ENCODE measurements at places on chromosomes 1 and 21.

- DNase-seq: no peak
Observed at GRCh38 chr1:58857680-58858673, 74.1 kb upstream of the JUN start.

- DNase-seq: no peak
Observed at GRCh38 chr1:67609577-67610341, 75.2 kb upstream of the GADD45A start.

GRCh38 chr21:29174607-29175013 is 44.2 kb downstream of the MAP3K7CL start:
- DNase-seq: no peak

DNA sequence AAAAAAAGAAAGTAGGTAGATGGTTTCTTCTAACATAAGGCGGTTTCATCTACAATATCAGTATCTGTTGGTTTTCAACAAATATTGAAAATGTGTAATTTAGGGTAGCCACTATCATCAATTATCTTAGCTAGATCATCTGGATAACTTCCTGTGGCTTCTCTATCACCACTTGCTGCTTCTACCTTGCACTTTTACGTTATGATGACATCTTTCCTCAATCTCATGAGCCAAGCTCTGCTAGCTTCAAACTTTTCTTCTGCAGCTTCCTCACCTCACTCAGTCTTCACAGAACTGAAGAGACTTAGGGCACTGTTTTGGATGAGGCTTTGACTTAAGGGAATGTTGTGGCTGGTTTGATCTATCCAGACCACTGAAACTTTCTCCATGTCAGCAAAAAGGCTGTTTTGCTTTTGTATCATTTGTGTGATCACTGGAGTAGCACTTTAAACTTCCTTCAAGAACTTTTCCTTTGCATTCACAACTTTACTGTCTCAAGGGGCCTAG is 144.9 kb upstream of the HP1BP3 start:
- no peak for DNase-seq

GRCh38 chr1:74431531-74431930 is 80.9 kb downstream of the LRRC53 start:
- DNase-seq: no peak

GRCh38 chr1:74693473-74693872 is 19.9 kb upstream of the ERICH3 start:
- no peak for DNase-seq

GRCh38 chr1:185646202-185646683 is 87.9 kb upstream of the HMCN1 start:
- no peak for DNase-seq

- DNase-seq: no peak
Observed at GRCh38 chr1:5566924-5567323, 425.3 kb downstream of the NPHP4 start.

DNA sequence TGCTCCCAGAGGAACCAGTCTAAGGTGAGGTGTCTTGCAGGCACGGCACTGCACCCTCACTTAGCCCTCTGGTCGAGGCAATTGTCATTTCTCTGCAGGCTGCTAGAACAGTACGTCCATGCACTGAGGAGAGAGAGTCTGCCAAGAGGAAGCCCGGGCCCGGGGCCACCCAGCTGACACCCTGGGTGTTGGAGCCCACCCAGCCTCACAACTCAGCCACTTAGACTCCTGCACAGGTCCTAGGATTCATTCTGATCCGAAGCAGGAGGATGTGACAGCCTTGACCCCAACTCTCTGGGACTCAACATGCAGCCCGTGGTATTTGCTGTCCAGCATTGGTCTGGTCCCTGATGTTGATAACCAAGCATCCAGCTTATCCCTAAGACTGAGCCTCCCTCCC is 111.9 kb downstream of the ADSS2 start:
- DNase-seq: no peak

GRCh38 chr1:201349092-201349491 is 28.4 kb downstream of the TNNT2 start:
- no peak for DNase-seq

DNA sequence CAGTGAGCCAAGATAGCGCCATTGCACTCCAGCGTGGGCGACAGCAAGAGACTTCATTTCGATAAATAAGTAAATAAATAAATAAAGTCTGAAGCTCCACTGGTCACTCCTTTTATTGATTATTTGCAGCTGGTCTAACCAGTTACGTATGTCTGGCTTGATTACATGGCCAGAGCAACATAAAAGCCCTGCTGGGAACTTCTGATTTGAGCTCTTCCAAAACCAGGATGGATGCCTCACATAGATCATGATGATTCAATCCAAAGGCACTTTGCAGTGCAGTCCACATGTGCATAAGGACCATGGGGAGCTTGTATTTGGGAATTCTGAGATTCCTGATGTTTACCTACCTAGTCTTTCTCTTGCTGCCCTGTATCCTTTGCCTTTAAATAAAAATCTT is 24.0 kb downstream of the NSUN4 start:
- no peak for DNase-seq

DNA sequence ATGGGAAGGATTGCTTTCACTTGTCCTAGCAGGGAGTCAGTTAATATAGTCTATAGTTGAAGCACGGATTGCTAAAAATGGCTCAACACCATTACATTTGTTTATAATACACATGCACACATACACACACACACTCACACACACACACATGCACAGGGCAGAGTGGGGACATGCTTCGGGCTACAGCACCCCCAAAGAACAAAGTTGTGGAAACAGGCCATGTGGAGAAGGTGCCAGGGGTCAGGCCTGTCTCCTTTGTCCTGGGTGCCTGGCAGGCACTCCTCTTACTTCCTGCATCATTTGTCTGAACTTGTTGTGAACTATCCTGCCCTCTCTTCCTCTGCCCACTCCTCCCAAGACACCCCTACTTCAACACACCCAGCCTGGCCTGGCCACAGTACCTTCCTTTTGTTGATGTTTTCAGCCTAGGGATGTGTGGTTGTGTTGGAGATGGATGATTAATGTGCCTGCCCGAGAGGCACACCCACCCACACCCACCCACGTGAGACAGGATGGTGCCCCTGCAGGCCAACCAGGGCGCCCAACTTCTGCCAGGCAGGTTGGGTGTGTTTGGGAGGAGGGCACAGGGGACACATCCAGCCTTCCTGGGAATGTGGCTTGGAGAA is 17.5 kb downstream of the RASSF5 start:
- no peak for DNase-seq

DNA sequence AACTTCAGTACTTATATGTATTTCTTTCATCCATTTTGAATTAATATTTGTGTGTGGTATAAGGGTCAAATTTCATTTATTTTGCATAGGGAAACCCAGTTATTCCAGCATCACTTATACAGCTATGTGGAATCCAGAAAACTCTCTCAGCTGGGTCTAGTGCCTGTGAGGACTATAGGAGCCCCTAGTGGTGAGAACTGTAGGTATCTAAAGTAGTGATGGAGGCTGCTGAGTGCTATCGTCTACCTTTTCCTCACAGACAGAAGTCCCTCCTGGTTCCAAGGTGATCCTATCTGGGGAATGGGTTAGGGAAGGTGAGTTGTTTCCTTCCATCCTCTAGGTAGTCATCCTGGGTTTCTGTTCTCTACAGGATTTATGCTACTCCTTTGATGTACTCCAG is 352.0 kb upstream of the C1orf87 start:
- DNase-seq: no peak

DNA sequence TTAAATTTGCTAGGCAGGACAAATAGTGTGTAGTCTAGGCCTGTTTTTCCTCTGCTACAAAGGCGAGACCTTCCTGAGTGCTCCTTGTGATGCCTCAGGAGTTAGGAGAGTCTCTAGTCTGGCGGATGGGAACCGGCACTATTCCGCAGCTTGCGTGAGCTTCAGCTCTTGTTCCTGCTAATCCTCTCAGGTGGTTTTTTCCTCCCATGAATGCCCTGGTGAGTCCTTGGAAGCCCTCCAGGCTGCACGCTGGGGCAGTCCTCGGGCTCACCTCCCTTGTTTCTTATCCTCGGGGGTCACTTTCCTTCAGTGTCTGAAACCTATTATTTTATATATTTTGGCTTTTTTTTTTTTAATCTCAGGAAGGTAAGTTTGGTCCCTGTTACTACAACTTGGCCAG is 28.2 kb downstream of the UTS2 start:
- DNase-seq: no peak

DNA sequence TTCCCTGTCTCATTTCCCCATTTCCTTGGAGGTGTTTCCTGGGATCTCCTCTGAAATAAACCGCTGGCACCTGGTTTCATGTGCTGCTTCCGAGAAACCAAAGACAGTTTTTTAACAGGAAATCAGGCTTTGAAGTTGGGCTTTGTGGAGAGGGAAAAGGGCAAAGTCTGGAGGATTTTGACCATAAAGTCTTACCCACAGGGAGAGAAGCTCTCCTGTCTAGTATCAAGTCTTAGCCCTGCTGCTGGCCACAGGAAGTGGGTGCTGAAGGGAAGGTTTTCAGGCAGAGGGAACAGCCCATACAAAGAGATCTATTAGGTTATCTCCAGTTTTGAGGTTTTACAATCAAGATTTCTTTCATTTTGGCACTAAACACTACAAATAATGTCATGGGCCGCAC is 29.3 kb downstream of the SLC5A9 start:
- no peak for DNase-seq

- no peak for DNase-seq
Observed at GRCh38 chr1:5746611-5747425, 245.4 kb downstream of the NPHP4 start.

- no peak for DNase-seq
Observed at GRCh38 chr1:162360874-162361260, 15.8 kb downstream of the SPATA46 start.

DNA sequence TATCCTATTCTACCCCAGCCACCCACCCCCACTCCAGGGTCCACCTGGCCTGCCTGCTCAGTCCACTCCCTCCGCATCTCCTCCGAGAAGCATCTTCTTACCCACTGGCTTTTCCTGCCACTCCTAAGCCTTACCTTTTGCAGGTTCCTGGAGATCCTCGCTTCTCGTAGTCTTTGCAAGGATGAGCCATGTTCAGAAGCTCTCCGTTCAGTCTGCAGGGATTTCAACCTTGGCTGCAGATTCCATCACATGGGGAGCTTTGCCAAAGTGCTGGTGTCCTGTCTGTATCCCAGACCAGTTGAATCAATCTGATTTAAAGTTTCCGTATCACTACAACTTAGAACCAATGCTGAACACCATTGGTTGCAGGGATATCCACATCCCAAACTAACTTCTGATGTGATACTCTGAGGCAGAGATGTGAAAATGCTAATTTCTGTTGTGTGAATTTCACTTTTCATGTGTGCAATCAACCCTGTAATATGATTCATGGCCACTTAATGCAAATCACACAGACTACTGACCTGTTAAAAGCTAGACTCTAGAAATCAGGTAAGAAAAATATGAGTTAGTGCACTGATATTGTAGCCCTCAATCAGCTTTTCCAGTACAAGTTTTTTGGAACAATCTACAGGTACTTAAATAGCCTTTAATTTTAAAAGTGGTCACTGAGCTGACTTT is 61.9 kb downstream of the CAPN2 start:
- no peak for DNase-seq

DNA sequence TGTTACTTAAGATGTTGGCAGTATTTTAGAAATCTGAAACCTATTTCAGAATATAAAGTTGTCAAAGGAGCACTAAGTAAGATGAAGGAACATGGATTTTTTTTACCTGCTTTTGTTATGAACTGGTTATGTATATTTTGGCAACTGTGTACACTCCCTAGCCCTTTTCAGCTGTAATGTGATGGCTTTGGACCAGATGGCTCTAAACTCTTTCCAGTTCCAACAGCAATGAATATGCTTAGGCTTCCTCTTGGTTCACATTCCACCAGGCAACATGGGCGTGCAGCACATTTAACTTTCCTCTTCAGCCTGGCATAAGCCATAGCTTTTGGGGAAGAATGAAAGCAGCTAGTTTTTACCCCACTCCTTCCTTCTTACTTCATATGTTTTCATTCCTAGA is 95.6 kb upstream of the ADAMTS5 start:
- no peak for DNase-seq

GRCh38 chr1:89087241-89087640 is 22.2 kb upstream of the GBP1 start:
- DNase-seq: no peak

GRCh38 chr1:60173729-60174505 is 100.3 kb upstream of the C1orf87 start:
- DNase-seq: no peak

DNA sequence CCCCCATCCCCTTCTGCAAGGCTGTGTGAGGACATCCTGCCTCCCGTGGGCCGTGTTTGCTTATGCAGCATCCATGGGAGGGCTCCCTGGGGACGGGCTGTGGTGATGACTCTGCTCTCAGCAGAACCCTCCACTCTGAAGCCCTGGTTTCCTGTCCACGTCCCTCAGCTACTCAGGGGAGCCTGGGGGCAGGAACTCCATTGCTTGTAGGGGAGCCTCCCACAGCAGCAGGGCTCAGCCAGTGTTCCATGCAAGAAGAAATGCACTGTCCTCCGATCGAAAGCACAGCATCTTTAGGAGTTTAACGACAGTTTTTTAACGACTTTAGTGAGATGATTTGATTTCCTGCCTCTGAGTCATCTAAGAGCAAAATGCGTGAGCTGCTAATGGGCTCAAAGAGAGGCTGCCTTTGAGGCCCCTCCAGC is 8.3 kb upstream of the KCNAB2 start:
- no peak for DNase-seq

DNA sequence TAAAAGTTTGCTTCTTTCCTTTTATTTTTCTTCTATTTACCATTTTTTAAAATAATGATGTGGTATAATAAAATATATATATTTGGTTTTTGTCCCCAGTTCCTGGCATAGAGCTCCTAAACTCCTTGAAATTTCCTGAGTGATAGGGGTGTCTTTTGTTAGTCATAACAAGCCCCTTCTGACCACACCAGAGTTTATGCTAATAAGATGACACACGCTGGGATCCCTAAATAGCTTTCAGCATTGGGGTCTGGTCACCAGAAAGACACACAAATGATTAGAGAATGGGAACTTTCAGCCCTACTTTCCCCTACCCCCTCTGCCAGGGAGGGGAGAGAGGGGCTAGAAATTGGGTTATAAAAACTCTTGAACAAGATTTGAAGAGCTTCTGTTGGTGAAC is 56.2 kb downstream of the COL24A1 start:
- DNase-seq: no peak

GRCh38 chr1:220093361-220094015 is 444 bp upstream of the IARS2 start:
- no peak for DNase-seq

DNA sequence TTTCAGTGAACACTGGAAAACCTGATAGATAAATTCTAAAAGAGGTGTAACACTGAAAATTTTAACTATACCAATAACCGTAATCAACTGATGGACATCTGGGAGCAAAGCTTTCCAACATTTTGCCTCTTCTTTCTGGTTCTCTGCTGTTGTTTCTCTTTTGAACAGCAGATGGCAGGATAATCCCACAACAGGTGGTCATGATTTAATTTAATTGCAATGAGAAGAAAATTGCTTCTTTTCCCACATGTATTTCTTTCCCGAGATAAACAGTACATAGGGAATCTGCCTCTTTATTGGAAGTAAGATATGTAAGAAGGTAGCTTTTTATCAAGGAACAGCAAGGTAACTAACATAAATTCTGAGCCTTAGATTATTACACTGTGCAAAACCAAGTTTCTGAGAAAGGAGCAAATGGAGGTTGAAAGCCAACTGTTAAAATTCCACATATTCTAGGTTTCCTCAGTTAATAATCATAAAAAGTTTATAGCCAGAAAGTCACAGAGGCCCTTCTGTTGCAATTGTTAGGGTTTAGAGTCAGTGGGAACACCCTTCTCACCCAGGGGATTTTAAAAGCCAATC is 72.9 kb downstream of the RPS6KA1 start:
- DNase-seq: peak; percentile 76

All from stimulated activated CD4-positive, alpha-beta T cell treated with anti-CD3 and anti-CD28 coated beads, Interleukin-12 subunit alpha, Interleukin-12 subunit beta, amount 100 ng/mL, for 48 hours (primary cell).